Upper lobe of right lung (tissue), 1 donor: ENCODE measurements at places on chromosomes 4 and X.

DNA sequence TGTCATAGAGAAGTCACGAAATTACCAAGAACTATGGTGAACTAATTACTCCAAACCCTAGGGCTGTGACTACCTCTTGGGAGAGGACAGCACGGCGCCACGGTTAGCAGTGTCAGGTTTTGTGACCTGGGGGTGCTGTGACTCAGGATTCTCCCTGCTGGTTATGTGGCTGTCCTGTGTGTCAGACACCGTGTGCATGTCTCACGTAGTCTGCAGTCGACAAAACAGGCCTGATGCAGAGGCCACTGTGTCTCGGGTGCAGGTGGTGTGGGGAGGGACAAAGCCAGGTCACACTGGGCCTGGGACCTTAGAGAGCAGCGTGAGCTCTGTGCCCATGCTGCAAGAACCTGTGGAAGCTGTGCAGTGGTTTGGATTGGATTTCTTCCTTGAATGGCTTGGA is 34.1 kb downstream of the TNIP2 start:
- DNase-seq = no peak
- peaks cover 59% of the 10 kb centered on the region for H3K36me3 ChIP-seq
- H3K27ac ChIP-seq = no peak overlapping the region
- H3K4me1 ChIP-seq = no peaks in the 10 kb centered on the region
- H3K27me3 ChIP-seq = no peaks in the 10 kb centered on the region
- no peak overlapping the region for H3K4me3 ChIP-seq

GRCh38 chr4:45317276-45317675 is 590.9 kb upstream of the GNPDA2 start:
- H3K4me3 ChIP-seq = no peak overlapping the region
- no peaks in the 10 kb centered on the region for H3K4me1 ChIP-seq
- no peak overlapping the region for H3K27ac ChIP-seq
- H3K27me3 ChIP-seq = no peaks in the 10 kb centered on the region

DNA sequence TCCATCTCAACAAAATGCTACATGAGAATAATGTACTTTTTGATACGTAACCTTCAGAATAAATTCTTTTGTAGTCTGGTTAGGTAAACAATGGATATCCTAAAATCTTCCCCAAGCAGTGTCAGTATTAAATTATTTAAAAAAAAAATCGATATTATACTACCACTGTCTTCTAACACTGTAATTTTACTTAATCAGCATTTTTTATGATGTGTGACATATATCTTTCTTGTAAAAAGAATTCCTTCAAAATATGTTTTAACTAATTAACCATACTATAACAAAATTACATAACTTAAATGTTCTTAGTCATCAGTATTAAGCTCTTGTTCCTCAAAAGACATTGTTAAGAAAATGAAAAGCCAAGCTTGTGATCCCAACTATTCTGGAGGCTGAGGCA is 12.5 kb downstream of the OTUD4 start:
- H3K27me3 ChIP-seq = no peaks in the 10 kb centered on the region
- H3K4me1 ChIP-seq = no peaks in the 10 kb centered on the region
- peaks cover 62% of the 10 kb centered on the region for H3K36me3 ChIP-seq

DNA sequence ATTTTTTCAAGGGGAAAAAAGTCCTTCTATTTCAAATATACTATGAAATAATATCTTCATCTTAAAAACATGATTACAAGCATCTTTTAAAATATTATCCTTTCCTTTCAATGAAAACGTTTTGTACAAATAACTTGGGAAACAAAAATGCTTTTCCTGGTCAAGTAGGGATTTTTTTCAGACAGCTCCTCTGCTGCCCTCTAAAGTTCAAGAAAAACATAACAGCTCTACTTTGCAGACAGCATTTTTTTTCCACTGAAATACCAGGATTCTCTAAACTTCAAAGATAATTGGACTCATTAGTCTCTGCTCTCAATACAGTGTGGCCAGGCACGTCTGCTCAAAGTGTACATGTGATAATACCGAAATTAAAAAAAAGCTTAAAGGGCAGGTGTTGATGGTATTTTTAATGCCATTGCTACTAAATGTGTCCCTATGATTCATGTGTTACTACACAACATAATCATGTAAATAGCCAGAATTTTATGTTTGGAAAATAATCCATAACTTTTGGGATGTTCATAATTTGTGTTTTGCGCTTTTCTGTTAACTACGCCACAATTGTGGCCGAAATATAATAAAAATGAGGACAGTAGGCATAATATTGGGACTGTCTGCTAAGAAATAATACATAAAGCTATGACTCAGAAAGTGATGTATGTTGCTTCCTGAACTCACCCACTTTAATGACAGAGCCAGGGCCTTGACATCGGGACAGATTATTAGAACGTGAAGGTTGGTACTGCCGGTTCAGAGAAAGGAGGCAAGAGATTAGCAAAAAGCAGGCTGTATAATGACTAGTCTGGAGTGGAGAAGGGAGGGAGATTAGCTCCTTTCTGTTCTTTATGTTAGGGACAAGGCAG is 478.9 kb downstream of the KCNIP4 start:
- no peak overlapping the region for H3K27ac ChIP-seq
- no peaks in the 10 kb centered on the region for H3K4me1 ChIP-seq
- H3K36me3 ChIP-seq = no peaks in the 10 kb centered on the region
- no peak overlapping the region for H3K4me3 ChIP-seq

GRCh38 chr4:114191496-114191895 is 212.0 kb upstream of the ARSJ start:
- no peaks in the 10 kb centered on the region for H3K36me3 ChIP-seq
- H3K4me3 ChIP-seq = no peak overlapping the region
- H3K27me3 ChIP-seq = no peaks in the 10 kb centered on the region
- no peak for DNase-seq
- H3K4me1 ChIP-seq = peaks cover 4% of the 10 kb centered on the region
- H3K27ac ChIP-seq = no peak overlapping the region

DNA sequence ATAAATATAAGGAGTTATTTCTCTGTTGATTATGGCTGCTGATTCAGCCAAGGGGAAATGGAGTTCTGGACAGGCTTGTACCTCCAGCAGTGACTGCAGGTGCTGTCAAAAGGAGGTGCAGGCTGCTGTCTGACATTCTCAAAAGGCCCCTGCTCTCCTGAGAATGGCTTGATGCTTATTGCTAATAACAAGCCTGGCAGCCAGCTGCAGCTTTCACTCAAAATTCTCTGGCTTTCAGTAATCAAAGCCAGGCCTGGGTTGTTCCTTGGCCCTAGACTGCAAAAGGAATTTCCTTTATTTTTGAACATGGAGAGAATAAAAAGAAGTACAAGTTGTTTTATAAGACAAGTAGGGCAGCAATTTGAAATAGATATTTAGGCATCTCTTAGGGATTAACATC is 575.9 kb downstream of the MID1IP1 start:
- DNase-seq = no peak
- no peaks in the 10 kb centered on the region for H3K36me3 ChIP-seq
- H3K4me3 ChIP-seq = no peak overlapping the region
- no peak overlapping the region for H3K27ac ChIP-seq
